Fibroblast of the aortic adventitia (primary cell): ENCODE measurements at places on chromosomes 2 and 18. TPM values are rescaled to one million over a fixed set of nuclear protein-coding genes. Genes with fewer than 3 reads are reported as not detected.
A peak's percentile ranks its signal among the peaks of the same experiment; 100 is the strongest.

- DNase-seq, result no peak
Measured at GRCh38 chr2:1491751-1492150, 78.5 kb downstream of the TPO start.

ZNF516 gene
- 10.8 and 21.9 TPM in 2 replicates for total RNA-seq

GRCh38 chr18:48914581-48915251 lies 36.0 kb downstream of the SMAD7 start:
- DNase-seq, result no peak

HOXD3 gene
- total RNA-seq, result 0.09 TPM in 1 of 2 replicates, not detected in the other

RPRM gene
- 0.27 TPM in 1 of 2 replicates, not detected in the other for total RNA-seq

GRCh38 chr18:32349728-32350395 lies 120.8 kb downstream of the GAREM1 start:
- DNase-seq, result peak; percentile 98

GRCh38 chr18:6484659-6485058 lies 69.9 kb upstream of the L3MBTL4 start:
- no peak for DNase-seq

DNA sequence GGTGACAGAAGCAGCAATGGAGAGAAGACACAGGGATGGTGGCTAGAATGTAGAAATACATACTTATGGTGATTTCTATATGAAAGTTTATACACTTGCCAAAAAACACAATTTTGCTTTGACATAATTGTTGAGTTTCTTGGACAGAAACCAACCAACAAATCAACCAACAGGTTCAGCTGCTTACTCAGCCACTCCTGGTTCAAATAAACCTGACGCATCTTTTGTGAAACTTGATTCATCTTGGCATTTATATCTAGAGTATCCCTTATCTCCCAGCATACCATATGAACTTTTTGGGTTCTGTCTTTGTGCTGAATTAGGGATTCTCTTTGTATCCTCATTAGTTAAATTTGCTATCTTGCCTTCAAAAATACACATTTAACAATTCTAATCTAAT lies 54.1 kb upstream of the ERBB4 start:
- no peak for DNase-seq

UGT1A8 gene
- 0.09 TPM in 1 of 2 replicates, not detected in the other for total RNA-seq

DNA sequence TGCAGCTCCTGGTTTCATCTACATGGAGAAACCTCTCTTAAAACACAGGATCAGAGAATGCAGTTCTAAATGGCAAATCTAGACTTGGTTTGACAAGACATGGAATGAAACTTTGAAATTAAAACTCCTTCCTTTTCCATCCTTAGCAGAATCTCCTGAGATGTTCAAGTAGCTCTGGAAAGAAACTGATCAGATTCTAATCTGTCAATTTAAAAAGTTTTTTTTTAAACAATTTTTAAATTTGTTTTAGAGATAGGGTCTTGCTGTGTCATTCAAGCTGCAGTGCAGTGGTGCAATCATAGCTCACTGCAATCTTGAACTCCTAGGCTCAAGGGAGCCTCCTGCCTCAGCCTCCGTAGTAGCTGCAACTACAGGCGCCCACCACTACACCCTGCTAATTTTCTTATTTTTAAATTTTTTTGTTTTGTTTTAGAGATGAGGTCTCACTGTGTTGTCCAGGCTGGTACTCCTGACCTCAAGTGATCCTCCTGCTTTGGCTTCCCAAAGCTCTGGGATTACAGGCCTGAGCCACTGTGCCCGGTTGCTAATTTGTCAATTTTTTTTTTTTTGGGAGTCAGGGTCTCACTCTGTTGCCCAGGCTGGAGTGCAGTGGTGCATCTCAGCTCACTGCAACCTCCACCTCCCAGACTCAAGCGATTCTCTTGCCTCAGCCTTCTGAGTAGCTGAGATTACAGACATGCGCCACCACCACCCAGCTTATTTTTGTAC lies 216.7 kb downstream of the TGIF1 start:
- no peak for DNase-seq

MIB1 gene
- 47.0 and 111 TPM in 2 replicates for total RNA-seq

CAPN13 gene
- not detected in 2 replicates for total RNA-seq

DNA sequence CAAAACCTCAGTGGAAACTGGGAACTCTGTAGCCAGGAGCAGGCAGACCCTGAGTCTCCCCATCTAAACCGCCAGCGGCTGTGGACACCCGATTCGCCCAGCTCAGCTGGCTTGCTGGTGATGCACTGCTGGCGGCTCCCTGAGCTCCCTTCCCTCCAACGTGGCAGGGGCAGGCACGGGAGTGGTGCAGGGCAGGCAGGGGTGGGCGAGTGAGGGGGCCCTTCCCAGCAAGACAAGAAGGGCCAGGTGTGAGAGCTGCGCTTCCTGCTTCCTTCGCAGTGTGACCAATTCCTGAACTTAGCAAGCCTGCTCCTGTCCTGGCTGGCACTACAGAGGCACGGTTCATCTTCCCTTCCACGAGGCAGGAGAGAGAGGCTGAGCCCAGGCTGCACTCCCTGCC lies 12.3 kb upstream of the SEMA4C start:
- DNase-seq, result no peak

XIRP2 gene
- 0.09 TPM in 1 of 2 replicates, not detected in the other for total RNA-seq

DNA sequence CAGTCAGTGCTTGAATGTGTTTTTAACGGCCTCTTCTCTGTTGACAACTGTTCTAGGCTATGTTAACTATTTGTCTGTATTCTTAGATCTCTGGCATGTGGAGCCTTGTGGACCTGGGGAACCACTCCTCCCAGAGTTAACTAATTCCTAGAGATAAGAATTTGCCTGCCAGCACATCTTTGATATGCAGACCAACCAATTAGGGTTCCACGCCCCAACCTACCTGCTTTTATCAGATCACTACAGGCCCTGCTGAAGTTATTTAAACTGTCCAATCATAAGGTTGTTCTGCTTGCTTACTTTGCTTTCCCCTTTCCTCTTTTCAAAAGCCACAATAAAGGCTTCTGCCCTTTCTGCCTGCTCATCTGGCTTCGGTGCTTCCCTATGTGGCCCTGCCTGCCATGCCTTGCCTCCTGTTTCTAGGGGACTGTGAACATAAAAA lies 8.5 kb upstream of the CYBRD1 start:
- no peak for DNase-seq

IGFBP2 gene
- total RNA-seq, result 1.1 and 10.6 TPM in 2 replicates

DNA sequence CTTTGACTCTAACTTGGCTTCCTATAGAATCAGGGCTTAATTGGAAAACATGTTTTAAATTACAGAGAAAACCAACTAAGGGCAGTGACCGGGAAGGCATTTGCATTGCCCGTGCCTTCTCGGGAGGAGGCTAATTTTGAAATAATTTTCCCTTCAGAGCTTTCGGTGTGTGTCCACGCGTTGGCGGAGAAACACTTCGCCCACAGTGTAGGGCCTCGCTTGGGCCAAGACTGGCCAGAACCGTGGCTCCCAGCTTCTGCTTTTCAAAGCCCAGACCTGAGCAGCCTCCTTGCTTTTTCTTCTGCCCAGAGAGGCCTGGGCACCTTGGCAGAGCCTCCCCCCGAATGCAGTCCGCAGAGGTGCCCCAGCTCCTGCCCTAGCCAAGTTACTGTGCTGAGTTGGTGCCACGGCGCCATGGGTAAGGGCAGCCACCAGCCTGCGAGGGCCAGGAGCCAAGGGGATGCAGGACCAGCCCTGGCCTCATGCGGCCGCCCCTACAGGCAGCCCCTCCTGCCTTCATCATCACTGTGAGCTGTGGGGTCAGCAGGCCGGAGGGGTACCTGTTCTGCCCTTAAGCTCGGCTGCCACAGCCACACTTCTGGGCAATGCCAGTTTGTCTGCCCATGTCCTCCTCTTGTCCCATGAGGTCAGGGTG lies 57.4 kb downstream of the NFATC1 start:
- DNase-seq, result no peak

DNA sequence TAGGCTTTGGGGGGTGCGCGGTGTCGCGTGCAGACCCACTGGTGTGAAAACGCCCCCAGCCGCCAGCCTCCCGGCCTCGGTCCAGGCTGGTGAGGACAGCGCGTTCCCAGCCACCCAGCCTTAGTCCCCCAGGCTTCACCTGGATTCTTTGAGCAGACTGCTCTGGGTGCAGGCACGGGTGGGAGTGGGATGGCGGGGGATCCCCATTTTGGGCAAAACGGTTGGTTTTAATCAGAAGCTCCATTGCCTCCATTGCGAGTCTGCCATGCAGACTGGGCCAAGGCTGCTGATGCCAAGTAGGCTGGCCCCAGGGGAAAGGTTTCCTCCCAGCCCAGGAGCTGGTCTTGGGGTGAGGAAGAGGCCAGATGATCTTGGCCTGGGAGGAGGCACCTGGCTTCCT lies 445 bp downstream of the MLPH start:
- DNase-seq, result no peak

TCF7L1 gene
- total RNA-seq, result 3.5 and 3.7 TPM in 2 replicates

GRCh38 chr2:160812830-160813505 lies 319.4 kb upstream of the RBMS1 start:
- DNase-seq, result no peak

- DNase-seq, result no peak
Measured at GRCh38 chr18:74748809-74749208, 151.1 kb downstream of the ZNF407 start.

- DNase-seq, result no peak
Measured at GRCh38 chr2:186806591-186806990, 42.4 kb downstream of the ZSWIM2 start.

GRCh38 chr2:239806758-239807434 lies 218.2 kb downstream of the NDUFA10 start:
- DNase-seq, result no peak

TFCP2L1 gene
- under 0.01 TPM in 1 of 2 replicates, not detected in the other for total RNA-seq
